ENCODE measurements at places on chromosomes 4 and X. TPM values are rescaled to one million over a fixed set of nuclear protein-coding genes. Genes with fewer than 3 reads are reported as not detected.

DNA sequence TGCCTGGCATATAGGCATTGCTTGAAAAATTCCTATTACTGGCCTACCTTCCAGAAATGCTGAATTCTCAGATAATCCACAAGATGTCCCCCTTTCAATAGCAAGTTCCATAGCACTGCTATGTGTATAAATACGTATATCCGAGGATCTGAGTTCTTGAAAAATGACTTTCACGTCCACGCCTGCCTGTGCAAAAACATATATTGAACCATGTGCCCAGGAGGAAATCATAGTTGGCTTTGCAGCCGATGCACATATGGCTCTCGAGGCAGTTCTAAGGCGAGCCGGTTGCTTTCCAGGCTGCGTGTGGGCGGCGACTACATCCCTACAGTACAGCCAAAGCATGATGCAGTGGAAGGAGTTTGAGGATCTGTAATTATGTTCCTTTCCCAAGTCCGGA is 55.4 kb upstream of the ESX1 start:
- H3K4me1 ChIP-seq = no peaks in the 10 kb centered on the region
- no peak overlapping the region for H3K4me3 ChIP-seq
- no peak for DNase-seq
- no peaks in the 10 kb centered on the region for H3K36me3 ChIP-seq

GRCh38 chr4:25069014-25069413 is 38.3 kb upstream of the LGI2 start:
- no peaks in the 10 kb centered on the region for H3K36me3 ChIP-seq
- no peaks in the 10 kb centered on the region for H3K4me1 ChIP-seq
- H3K27ac ChIP-seq = no peak overlapping the region
- H3K27me3 ChIP-seq = no peaks in the 10 kb centered on the region

Gene GLA
- 23.2 TPM for polyA plus RNA-seq

Gene SLC7A11
- polyA plus RNA-seq = 2.8 TPM
